ENCODE measurements at places on chromosomes 4 and X. TPM values are rescaled to one million over a fixed set of nuclear protein-coding genes. Genes with fewer than 3 reads are reported as not detected.

DNA sequence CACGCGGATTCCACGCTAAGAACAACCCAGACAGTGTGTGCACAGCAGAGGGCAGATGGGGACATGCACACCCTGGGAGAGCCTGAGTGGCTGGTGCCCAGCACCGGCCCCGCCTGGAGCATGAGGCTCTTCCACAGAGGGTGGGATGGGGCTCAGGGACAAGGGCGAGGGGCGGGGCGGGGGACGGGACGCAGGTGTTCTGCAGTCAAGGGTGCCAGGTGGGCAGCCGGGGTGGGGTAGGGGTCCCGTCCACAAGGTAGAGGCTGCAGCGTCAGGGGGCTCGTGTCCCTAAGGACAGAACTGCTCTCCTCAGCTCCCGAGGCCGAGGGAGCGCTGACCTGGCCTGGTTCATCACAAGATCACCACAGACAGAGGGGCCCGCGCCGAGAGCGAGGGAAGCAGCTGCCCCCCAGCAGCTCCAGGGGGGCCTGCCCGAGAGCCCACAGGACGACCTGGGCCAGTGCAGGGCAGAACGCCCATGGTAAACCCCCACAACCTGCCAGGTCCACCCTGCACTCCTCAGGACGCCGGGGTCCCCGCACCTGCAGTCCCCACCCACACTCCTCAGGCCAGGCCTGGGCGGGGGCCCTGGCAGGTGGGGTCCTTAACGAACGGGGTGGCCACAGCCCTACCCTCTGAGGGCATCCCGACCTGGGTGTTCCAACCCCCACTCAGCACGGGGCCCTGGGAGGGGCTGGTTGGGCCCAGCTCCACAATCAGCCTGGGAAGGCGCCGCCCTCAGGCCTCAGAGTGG lies 26.7 kb downstream of the CTBP1 start:
- DNase-seq: no peak

- no peak for DNase-seq
Observed at GRCh38 chrX:21973321-21974010, 33.0 kb downstream of the SMS start.

DNA sequence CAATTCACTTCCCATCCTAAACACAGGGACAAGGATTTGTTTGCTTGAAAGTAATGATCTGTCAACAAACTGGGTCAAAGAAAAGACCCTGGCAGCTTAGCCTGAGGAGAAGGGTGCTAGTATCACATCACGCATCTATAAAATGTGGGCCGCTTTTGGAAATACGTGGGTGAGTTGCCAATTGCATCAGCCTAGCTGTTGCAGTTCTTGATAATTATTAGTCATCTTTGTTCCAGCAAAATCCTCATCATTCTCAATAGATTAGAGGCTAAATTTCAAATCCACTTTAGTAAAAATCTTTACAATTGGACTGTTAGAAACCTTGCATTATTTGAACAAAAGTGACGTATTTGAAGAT lies 33.6 kb upstream of the TAPT1 start:
- no peak for DNase-seq

GRCh38 chrX:5829060-5829459 lies 399.6 kb downstream of the NLGN4X start:
- no peak for DNase-seq

GRCh38 chrX:2913118-2913517 lies 16.0 kb downstream of the ARSD start:
- DNase-seq: no peak

GRCh38 chrX:33138677-33139249 lies 72.6 kb downstream of the DMD start:
- no peak for DNase-seq

DNA sequence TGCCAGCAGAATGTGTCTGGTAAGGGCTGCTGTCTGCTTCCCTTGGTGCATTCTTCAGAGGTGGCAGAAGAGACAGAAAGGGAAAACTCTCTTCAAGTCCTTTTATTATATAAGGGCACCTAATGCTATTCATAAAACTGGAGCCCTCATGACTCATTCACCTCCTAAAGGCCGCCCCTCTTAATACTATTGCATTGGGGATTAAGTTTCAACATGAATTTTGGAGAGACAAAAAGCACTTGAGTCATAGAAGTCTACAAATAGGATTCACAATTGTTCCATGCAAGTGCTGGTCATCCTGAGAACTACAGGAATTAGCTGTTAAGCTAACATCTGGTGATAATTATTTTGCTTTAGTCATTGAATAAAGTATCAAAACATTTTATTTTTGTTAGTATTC lies 349.5 kb downstream of the HS3ST1 start:
- DNase-seq: no peak

GRCh38 chrX:15410947-15411346 lies 26.7 kb upstream of the VEGFD start:
- no peak for DNase-seq

- no peak for DNase-seq
Observed at GRCh38 chr4:7419961-7420660, 14.6 kb downstream of the PSAPL1 start.

- DNase-seq: no peak
Observed at GRCh38 chr4:183304538-183304937, 15.5 kb downstream of the CLDN22 start.

DNA sequence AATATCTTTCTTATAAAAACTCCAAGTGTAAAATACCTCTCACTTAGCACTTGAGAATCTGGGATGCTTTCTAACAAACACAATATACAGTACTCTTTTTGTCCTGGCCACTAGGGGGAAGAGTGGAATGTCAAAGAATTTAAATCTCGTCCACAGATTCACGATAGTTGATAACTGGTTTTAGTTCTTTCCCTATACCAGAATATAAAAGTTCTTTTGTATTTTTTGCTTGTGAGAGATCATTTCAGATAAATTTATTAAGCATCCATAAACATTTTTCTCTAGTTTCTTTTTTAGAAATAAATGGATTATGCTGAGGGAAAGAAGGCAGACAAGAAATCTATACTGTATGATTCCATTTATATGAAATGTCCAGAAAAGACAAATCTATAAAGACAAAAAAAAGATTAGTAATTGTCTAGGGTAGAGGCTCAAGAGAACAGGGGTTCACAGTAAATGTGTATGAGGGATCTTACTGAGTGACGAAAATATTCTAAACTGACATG lies 50.4 kb downstream of the MGARP start:
- DNase-seq: peak; percentile 44

DNA sequence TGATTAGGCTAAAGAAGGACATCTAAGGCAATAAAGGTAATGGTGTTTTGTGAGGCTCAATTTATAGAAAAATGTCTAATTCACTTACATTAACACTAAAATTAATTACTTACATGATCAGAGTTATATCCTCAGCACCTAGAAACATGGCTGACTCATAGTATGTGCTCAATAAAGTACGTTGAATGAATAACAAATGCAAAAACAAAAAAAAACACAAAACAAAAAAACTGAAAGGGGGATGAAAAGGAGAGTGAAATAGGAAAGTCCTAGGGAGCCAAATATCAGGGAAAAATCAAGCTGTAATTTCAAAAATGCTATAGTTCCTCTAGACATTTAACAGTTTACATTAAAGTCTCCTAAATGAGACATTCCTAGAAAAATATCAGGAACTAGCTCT lies 18.7 kb downstream of the MBNL3 start:
- DNase-seq: no peak

GRCh38 chr4:75122424-75123014 lies 189.6 kb downstream of the PARM1 start:
- DNase-seq: no peak

DNA sequence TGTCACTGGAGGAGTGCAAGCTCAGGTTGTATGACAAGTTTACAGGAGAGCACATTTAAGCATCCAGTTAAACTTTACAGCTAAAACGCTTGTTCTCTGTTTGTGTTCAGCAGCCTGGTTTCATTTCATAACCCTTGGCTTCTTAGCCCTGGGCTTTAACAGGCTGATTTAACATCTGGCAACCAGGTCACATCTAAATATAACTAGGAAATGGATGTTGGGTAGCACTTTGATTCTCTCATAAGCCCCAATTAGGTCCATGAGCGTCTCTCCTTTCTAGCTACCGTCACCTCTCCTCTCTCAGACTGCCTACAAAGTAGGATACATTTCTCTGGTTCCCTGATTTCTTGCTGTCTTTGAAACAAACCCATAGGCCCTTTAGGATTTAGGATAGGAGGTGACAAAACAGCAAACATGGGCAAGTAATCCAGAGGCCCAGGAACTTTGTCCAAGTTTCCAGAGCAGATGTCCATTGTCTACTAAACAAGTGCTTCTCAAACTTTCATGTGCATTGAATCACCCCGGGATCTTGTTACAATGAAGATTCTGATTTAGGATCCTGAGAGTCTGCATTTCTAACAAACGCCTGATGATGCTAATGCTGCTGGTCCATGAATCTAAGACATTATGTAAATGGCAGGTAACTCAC lies 22.5 kb downstream of the OTUD6A start:
- no peak for DNase-seq

DNA sequence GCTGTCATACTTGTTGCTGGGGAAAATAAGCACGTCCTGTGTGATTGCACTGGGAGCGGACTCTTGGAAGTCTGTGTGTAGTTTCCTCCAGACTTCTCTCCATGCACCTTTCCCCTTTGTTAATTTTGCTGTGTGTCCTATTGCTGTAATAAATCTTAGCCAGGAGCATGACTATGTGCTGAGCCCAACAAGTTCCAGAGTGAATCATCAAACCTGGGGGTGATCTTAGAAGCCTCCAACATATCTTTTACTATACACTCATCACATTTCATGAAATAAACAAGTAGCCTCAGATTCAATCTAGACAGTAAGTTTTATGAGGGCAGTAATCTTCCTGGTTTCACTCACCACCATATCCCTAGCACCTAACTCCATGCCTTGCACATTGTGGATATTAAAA lies 43.3 kb upstream of the FGF13 start:
- DNase-seq: no peak

- DNase-seq: no peak
Observed at GRCh38 chr4:2011583-2011982, 2.8 kb upstream of the NELFA start.

GRCh38 chr4:12022409-12022808 lies 593.7 kb upstream of the HS3ST1 start:
- DNase-seq: no peak

DNA sequence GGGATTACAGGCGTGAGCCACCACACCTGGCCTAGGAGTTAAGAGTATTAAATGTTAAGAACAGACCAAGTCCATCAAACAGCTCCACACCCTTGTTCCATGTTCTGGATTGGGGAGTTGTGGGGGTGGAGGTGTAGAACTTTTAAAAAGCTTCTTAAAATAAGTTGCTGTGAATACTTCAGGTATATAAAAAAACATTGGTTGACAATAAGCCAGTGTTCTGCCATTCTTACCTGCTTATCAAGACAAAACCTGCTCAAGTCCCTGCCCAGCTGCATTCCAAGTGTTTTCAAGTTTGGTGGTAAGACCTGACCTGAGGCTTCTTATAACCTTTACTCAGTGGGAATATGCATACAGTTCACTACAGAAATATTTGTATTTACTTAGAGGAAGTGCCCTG lies 6.4 kb downstream of the RBM3 start:
- no peak for DNase-seq

DNA sequence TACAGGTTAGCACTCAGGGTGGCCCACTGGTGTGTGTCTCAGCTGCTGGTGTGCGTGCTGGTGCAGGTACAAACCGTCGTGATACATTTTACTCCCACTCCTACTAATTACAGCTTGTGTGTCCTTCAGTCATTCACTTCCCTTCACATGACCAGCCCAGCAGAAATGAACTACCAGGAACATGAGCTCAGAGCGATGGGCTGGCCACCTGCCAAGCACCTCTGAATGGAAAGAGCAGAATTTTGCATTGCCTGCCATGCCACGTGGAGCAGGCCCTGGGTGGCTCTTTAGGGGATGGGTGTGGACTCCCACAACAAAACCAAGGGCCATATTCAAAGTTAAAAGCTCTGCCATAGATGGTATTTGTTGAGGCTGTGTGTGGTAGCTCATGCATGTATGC lies 58.9 kb upstream of the PGM2 start:
- DNase-seq: no peak

DNA sequence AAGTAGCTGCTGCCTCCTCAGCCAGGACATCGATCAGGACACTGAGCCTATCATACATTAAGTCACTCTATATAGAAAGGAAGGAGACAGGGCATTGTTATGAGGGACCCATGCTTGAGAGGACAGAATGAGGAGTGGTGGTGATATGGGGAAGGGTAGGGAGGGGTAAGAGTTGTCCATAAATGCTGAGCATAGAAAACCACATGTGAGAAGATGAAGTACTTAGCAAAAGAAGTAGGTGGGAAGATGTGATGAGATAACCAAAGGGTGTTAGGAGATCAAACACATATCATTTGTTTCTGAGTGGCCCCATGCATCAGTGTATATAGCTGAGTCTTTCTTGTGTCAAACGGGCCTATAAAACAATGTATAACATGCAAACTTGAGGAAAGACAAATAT lies 84.1 kb downstream of the DGKK start:
- no peak for DNase-seq

DNA sequence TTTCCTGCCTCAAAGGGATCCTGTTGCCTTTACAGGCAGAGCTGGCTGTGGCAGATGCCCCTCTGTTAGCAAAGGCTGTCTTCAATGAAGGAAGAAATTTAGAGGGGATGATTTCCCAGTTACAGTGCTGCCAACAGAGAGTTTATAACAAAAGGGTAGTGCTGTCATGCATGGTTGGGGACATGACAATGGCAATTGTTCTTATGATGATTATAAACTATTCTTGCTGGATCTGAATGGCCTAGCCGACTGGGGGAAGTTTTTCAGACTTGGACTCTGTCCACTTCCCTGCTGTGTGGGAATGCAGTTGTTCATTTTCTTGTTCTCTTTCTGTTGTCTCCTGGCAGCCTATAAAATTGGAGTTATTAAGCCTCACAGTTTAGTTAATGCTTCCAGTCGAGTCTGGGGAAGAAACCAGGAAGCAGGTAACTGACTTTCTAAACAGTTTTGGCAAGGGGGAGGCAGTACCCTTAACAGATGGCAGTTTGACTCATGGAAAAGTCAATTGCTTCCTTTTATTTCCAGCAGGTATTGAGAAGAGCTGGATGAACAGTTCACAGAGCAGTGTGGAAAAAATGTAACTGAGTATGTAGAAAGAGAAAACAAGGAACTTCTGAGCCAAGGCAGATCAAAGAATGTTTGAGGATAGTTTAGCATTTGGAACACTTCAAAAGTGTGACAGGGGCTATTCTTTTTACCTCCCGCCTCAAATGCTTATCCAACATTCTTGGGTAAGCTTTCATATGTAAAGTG lies 582.6 kb downstream of the RAPGEF2 start:
- no peak for DNase-seq

DLG3 gene
- total RNA-seq: 21.3 TPM

CXXC4 gene
- 0.03 TPM for total RNA-seq

AMMECR1 gene
- total RNA-seq: 30.0 TPM

MAMLD1 gene
- 0.72 TPM for total RNA-seq

NSG1 gene
- total RNA-seq: not detected

INTU gene
- total RNA-seq: 3.2 TPM

GUCY1B1 gene
- total RNA-seq: 1.1 TPM

UGT8 gene
- 5.1 TPM for total RNA-seq

Data from NCI-H460 (cell line).